ENCODE measurements at places on chromosomes 2 and 18. TPM values are rescaled to one million over a fixed set of nuclear protein-coding genes. Genes with fewer than 3 reads are reported as not detected.
A peak's percentile ranks its signal among the peaks of the same experiment; 100 is the strongest.

- no peak overlapping the region for H3K4me3 ChIP-seq
- no peaks in the 10 kb centered on the region for H3K4me1 ChIP-seq
- H3K27me3 ChIP-seq, result no peaks in the 10 kb centered on the region
- H3K27ac ChIP-seq, result no peak overlapping the region
- no peak for DNase-seq
- H3K36me3 ChIP-seq, result no peaks in the 10 kb centered on the region
Observed at GRCh38 chr2:149313512-149313972, 16.8 kb upstream of the LYPD6 start.

DNA sequence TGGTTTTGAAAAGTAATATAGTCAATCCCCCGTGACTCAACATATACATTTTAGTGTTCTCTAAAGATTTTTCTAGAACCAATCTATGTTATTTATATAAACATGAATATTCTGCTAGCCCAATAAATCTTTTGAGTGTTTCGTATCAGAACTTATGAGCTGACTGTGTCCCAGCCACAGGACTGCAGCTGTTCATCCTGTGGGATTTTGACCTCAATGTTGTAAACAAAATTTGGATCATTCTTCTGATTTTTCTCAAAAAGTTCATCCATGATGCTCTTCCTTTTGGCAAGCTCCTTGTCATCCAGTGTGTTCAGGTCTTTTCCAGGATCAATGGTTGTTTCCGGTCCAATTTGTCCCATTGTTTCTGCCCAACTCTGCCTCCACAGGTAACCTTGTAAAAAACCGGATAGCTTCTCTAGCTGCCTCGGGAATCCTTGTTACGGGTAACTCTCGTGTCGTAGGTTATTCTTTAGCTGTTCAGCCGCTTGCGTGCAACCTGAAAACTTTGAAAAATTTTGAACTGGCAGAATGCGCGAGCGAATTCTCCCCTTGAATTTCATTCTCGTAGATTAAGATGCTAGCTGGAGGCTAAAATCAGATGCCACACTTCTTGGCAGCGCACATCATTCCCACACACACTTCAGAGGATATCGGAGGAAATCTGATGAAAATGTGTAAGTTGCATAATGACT, 195.2 kb downstream of the SH3BP4 start:
- H3K4me1 ChIP-seq, result no peaks in the 10 kb centered on the region
- H3K4me3 ChIP-seq, result no peak overlapping the region
- no peak for DNase-seq
- H3K27ac ChIP-seq, result no peak overlapping the region
- no peaks in the 10 kb centered on the region for H3K36me3 ChIP-seq
- H3K27me3 ChIP-seq, result no peaks in the 10 kb centered on the region

Gene RFTN2
- total RNA-seq, result 12.3 TPM

DNA sequence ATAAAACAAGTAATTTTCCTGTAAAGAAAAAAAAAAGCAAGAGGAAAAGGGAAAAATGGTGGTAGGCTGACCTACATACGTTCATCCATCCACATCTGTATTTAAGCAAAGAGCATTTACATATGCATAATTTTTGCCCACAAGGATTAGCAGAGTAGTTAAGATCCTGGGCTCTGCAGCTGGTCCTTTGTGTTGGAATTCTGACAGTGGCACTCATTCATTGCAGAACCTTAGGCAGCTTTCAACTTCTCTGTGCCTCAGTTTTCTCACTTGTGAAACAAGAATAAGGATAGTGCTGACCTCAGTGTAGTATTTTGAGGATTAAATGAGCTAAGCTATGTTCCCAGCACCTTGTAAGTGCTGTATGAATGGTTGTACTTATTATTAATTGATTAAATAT, 211.3 kb downstream of the ARL4C start:
- H3K36me3 ChIP-seq, result no peaks in the 10 kb centered on the region
- DNase-seq, result no peak
- no peaks in the 10 kb centered on the region for H3K27me3 ChIP-seq
- H3K4me3 ChIP-seq, result no peak overlapping the region
- peaks cover 16% of the 10 kb centered on the region for H3K4me1 ChIP-seq
- H3K27ac ChIP-seq, result no peak overlapping the region

- H3K27ac ChIP-seq, result no peak overlapping the region
- no peaks in the 10 kb centered on the region for H3K27me3 ChIP-seq
- no peak overlapping the region for H3K4me3 ChIP-seq
- no peaks in the 10 kb centered on the region for H3K36me3 ChIP-seq
- no peak for DNase-seq
- H3K4me1 ChIP-seq, result peaks cover 32% of the 10 kb centered on the region
Observed at GRCh38 chr18:59517446-59518165, 158.5 kb upstream of the LMAN1 start.

DNA sequence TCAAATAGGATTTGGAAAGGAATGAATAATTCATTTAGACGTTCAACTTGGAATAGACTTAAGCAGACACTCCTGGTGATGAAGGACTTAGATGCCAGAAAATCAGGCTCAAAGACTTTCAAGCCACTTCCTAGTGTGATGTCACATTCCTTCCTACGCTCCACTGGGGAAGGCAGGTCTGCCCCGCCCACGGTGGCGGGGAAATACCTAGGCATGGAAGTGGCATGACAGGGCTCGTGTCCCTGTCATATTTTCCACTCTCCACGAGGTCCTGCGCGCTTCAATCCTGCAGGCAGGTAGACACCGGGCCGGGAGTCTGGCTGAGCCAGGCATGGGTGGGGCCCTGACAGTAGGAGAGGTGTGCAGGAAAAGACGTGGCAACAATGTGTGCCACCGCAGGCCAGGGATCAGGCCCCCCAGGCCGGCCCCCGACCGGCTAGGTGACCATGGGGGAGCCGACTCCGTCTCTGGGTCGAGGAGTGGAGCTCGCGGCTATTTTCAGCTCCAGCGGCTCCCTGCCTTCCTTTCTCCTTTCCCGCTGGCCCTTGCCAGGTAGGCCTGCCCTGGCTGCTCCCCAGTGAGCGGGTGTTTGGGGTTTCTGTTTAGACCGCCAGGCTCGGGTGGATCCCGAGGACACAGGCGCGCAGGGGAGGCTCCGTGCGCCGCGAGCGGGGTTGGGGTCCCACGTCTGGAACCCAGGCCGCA, at the start of gene IL1RL2:
TSS of gene IL1RL2 (plus strand) at position 233 of the 705 bp plus-strand sequence. CDS start 845 bp downstream, outside the sequence.
- no peaks in the 10 kb centered on the region for H3K36me3 ChIP-seq
- H3K27me3 ChIP-seq, result no peaks in the 10 kb centered on the region
- no peaks in the 10 kb centered on the region for H3K4me1 ChIP-seq
- H3K27ac ChIP-seq, result peak within 1 kb of the TSS; percentile 18
- H3K4me3 ChIP-seq, result peak within 1 kb of the TSS; percentile 54
- peak; percentile 69 for DNase-seq

Data from upper lobe of right lung (tissue), 1 donor.